Activated CD4-positive, alpha-beta T cell treated with anti-CD3 and anti-CD28 coated beads, Interleukin-2, amount 10 ng/mL, durations not matched to agents 7 days and 5 days (primary cell): ENCODE measurements at places on chromosomes 1 and 21.

DNA sequence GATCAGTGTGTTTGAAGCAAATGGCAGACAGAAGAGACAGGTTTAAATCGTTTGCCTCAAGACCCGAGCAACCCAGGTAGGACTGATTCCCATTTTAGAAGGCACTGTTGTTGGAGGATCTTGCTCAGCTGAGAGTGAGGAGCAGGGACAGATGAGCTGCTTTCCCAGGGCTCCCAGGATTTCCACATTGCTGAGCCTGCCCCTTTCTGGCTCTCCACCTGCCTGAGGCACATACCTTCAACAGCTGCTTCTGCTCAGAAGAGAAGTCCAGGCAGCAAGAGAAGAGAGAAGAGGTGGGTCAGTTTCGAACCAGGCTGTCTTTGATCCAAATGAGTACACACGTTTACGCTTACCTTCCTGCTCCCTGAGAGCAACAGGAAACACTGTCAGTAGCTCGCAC is 5.7 kb downstream of the TNNT2 start:
- DNase-seq = no peak

DNA sequence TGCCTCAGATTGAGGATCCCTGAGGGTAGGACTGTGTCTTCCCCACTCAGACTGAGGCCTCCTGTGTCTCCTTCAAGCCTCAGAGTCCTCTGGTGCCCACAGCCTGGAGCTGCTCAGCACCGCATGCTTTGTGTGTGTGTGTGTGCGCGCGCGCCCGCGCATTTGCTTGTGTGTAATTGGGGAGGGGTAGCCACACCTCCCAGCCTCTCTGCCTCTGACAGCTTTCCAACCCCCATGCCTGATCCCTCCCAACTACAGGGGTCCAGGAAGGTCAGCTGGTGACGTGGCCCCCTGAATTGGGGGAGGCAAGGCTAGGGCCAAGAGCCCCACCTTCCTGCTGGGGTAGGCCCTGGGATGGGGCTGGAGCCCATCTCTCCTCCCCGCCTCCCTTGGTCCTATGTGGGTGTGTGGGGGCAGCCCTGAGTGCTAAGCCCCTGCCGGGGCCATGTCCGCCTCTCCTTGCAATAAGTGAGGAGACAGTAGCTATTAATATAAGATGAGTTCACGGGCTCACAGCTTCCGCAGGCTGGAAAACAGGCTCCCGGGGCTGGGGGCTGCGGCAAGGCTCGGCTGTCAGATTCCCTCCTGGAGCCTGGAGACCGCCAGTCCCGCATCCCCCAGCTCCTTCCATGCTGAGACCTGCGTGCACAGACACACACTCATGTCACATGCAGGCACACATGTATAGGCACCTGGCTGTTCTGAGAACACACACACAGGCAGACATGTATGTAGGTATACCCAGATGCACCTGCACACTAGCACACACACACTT is 7.0 kb downstream of the GPR3 start:
- no peak for DNase-seq

DNA sequence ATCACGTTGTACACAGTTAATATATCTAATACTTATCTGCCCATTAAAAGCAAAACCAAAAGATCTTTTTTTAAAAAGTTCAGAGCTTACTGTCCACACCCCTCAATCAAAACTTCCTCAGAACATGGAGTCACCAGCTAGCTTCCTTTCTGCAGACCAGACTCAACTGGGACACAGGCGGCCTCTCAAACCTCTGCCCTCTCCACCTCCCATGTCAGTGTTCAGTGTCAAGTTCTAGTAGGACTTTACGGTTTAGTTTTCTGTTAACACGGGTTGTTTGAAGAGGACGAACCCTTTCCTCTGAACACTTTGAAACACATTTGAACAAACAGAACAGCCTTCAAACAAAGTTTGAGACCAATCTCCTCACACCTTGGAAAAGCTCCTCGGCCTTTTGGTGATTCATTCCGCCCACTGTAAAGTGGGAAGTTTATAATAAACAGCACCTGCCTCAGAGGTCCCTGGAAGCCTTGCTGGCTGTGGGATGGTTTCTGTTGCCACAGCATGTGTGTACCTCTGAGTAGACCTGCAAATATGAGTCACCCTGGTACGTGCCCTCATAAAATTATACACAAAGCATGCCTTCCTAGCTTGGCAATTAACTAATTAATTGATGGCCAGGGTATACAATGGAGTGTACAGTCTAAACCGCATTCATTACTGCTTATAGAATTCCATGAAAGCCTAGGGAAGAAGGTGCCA is 48.4 kb upstream of the SIPA1L2 start:
- no peak for DNase-seq

GRCh38 chr1:67434491-67434890 is 4.3 kb upstream of the SERBP1 start:
- no peak for DNase-seq

DNA sequence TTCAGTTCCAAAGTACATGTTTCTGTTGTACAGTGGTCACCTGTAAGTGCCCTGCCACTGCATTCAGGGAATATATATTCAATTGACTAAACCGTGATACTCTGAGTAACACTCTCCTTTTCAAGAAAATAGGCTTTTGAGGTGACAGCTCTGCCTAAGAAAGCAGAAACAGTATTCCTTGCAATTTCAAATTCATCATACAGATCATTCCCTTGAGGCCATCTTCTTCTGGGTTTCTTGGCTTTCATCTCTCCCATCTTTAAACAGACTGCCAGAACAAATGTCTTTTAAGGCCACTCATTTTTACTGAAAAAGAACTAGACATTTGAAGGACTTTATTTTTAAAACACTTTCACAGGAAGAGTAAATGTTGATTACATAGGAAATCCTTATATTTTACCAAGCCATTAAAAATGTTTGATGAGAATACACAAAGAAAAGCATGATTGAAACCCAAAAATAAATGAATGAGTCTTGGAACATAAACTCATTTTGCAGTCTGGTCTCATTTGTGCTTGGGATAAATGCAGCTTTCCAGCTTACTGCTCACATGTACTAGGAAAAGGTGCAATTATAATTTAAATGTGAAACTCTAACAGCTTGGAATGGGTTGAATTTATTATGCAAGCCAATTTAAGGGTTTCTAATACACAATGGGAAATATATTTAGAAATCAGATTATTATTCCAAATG is 34.7 kb downstream of the PLPPR5 start:
- no peak for DNase-seq

- DNase-seq = no peak
Observed at GRCh38 chr1:206702803-206703202, 18.1 kb downstream of the MAPKAPK2 start.

GRCh38 chr1:237677979-237678378 is 212.7 kb downstream of the ZP4 start:
- DNase-seq = no peak

DNA sequence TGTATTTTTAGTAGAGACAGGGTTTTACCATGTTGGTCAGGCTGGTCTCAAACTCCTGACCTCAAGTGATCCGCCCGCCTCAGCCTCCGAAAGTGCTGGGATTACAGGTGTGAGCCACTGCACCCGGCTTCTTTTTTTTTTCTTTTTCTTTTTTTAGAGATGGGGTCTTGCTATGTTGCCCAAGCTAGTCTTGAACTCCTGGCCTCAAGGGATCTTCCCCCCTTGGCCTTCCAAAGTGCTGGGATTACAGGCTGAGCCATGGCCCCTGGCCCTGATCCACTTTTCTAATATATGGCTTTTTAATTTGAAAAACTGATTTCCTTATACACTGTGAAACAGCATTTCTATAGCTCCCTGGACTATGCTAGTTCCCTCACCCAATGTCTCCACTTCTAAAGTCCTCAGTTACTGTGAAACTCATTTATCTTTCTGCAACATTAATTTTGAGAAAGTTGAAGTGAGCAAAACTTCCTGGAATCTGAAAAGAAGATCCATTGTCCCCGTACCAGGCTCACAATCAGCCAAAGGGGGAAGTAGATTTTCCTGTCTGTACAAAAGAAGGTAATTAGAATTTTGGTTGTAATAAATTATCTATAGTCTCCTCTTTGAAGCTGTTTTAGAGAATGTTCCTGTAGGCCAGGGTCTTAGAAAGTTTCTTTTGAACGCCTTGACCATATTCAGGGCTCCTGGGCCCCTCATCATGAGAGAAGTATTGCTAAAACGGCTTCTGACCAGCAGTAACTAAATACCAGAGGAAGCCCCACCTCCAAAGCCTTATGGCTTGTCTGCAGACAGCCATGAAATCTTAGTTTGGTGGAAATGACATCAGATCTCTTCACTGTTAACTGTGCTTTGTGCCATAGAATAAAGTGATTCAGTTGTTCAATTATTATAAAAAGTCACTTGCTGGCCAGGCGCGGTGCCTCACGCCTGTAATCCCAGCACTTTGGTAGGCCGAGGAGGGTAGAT is 34.9 kb downstream of the DEGS1 start:
- DNase-seq = no peak

DNA sequence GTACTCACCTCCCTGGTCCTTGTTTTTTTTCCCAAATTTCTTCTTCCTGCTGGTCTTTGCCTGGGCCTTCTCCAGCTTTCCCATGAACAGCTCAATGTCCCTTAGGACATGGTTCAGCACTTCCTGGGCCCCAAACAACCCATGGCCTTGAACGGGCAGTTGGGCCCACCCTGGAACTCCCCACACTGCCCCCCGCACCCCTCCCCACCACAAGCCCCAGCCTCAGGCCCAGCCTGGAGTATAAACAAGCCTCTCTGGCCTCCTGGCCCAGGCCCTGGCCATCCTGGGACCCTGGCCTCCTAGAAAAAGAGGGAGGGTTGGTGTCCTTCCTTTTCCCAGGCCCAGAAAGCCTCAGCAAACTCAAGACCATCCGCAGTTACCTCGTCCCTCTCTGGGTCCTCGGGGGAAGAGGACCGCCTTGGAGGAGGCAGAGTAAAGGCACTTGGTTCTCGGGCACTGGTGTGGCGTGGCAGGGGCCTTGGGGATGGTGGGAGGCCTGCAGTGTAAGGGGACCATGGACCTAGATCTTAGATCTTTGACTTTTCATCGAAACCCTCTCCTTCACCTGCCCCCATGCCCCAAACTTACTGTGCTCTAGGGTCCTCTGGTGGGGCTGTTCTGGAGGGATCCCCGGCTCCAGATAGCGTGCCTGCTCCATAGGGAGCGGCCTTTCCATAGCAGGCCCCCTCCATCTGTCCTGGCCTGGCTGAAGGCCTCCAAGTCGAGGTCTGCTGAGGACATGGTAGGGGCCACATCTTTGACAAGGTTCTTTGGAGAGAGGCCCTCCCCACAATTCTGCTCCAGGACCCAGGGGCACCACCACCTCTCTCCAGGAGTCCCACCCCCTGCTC is 5.6 kb downstream of the EPS8L3 start:
- no peak for DNase-seq

DNA sequence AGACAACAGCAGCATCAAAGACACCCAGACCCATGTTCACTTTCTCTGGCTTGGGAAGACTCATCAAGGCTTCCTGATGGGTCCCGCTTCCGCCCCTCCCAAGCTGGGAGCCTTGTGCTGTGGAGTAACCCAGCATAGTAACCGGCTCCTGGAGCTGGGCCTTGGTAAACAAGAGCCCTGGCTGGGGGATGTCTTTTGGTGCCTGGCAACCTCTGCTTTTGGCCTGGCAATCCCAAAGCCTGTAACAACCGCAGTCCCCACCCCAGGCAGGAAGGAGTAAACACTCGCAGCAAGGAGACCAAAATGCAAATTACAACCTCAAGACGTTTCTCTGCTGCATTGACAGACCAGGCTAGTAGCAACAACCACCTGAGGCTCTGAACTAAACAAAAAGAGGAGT is 16.9 kb upstream of the THRAP3 start:
- no peak for DNase-seq

- DNase-seq = no peak
Observed at GRCh38 chr1:26330276-26330675, 12.5 kb downstream of the CD52 start.

DNA sequence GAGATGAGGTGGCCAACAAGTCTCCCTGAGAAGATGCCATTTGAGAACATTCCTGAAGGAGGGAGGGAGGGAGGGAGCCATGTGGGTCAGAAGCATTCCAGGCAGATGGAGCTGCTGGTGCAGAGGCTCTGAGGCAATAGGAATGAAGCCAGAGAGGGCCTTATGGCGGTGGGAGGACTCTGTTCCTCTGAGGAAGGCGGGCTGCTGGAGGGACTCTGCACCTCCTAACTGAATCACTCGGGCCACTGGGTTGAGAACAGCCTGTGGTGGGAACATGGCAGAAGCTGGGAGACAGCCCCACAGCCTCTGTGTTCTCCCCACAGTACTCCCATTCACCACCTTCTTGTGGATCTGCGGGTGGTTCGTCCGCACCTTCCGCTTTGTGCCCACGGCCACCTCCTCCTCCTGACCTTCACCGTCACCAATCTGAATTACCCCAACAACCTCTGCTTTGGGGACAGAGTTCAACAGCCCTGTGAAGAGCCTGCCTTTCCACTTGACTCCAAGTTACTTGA is 2.4 kb upstream of the TMEM125 start:
- no peak for DNase-seq

DNA sequence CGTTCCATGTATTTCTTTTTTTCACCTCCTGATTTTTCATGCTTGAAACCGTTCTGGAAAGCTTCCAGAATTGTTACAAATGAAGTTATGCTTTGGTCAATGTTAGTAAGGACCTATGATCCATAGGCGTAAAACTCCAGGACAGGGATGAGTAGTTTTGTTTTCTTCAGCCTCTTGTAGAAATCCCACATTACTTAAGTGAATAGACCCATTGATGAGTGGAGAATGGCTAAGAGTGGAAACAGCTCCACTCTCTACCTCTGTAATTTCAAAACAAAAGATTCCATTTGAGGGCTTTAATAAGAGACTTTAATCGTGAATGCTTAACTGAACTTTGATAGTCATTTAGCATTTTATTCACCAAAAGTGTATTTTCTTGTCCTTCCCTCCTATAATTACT is 3.0 kb upstream of the TGFB2 start:
- DNase-seq = no peak

GRCh38 chr1:33335020-33335419 is 14.1 kb upstream of the A3GALT2 start:
- no peak for DNase-seq

- DNase-seq = no peak
Observed at GRCh38 chr1:59692591-59692990, 122.2 kb upstream of the HOOK1 start.

DNA sequence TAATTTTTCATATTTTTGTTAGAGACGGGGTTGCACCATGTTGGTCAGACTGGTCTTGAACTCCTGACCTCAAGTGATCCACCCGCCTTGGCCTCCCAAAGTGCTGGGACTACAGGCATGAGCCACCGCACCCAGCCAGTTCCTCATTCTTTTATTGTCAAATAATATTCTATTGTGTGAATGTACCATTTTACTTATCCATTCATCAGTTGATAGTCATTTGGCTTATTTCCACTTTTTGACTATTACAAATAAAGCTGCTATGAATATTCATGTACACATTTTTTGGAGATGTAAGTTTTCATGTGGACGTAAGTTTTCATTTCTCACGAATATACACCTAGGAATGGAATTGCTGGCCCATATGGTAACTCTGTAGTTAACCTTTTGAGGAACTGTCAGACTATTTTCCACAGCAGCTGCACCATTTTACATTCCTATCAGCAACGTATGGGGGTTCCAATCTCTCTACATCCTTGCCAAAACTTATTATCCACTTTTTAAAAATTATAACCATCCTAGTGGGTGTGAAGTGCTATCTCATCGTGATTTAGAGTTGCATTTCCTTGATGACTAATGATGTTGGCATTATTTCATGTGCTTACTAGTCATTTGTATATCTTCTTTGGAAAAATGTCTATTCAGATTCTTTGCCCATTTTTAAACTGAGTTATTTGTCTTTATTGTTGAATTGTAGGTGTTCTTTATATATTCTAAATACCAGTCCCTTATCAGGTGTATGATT is 12.7 kb downstream of the PACC1 start:
- DNase-seq = no peak
